ENCODE measurements at places on chromosomes 6 and 20.

DNA sequence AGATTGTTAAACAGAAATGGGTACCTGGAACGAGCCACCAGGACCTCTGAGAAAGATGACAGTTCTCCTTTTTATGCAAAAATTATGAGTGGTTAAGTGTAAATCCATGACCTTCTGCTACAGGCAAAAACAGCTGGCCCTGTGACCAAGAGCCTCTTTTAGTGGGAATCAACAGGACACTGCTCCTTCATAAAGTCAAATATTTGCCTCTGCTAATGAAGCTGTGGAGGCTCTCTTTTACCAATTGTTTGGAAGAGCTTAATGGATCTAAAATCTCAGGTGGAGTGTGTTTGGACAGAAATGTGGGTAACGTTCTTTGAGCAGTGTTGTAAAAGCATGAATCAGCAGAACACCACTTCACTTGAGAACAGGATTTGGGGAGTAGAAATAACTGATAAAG is 117.5 kb upstream of the PCSK2 start:
- no peak for DNase-seq

GRCh38 chr6:70537266-70537665 is 29.5 kb upstream of the SDHAF4 start:
- no peak for DNase-seq

- no peak for DNase-seq
Observed at GRCh38 chr20:17799575-17800227, 99.9 kb downstream of the BANF2 start.

GRCh38 chr6:143271024-143271423 is 179.5 kb downstream of the ADAT2 start:
- DNase-seq: no peak

GRCh38 chr6:123295672-123296071 is 299.6 kb downstream of the CLVS2 start:
- no peak for DNase-seq

DNA sequence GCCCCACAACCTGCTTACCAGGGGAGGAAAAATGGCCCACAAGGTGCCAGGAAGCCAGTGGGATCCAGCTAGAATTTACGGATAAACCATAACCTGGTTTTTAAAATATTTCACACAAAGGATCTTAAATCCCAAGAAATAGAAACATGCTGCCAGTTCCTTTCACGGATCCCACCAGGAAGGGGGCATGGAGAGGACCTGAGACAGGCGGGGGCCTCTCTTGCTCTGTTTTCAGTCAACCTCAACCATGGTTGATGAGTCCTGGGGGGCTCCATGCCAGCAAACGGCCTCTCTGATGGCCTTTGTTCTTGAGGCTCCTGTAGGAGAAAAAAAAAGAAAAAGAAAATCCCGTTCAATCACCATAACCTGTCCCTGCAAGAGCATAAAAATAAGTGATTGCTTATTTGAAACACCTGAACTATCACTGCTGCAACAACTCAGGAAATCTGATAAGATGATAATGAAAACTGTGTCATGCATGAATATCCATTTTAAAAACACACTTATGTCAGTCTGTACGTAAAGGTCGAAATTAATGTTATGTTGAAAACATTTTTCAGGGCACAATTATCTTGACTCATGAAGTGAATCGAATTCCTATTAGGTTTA is 125.8 kb upstream of the CST7 start:
- DNase-seq: no peak

- no peak for DNase-seq
Observed at GRCh38 chr20:33313686-33314314, 30.8 kb downstream of the BPIFB1 start.

GRCh38 chr6:9161731-9162130 is 726.4 kb upstream of the SLC35B3 start:
- DNase-seq: no peak

GRCh38 chr6:24927985-24928745 is 7.6 kb downstream of the RIPOR2 start:
- DNase-seq: no peak

GRCh38 chr6:93213028-93213427 is 206.3 kb downstream of the EPHA7 start:
- no peak for DNase-seq

- DNase-seq: no peak
Observed at GRCh38 chr20:51318058-51318949, 224.2 kb downstream of the NFATC2 start.

DNA sequence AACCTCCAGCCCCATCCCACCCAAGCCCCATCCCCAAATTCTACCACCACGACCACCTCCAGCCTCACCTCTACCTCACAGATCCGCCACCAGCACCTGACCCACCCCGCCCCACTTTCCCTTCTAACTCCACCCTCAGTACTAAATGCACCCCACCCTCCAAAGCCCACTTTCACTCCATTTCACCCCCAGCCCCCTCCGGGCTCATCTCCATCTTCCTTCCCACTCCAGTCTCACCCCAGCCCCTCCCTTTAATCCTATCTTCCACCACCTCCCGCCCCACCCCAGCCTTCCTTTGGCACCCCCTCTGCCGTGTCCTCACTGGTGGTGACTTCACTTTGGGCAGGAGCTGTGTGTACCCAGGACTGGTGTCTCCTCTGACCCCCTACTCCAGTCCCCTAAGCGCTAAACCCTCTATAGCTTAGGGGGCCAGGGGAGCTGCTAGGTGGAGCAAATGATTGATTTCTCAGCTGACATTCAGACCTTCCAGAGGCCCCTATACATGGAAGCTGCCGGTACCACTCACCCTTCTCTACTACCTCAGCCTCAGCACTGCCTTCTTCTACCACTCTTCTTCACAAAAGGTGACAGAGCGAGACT is 2.8 kb upstream of the NSFL1C start:
- DNase-seq: no peak

Measured in stimulated activated CD8-positive, alpha-beta memory T cell treated with anti-CD3 and anti-CD28 coated beads, Interleukin-4, amount 100 ng/mL, for 1 hour (primary cell).